ENCODE measurements at places on chromosomes 1 and 21.

- DNase-seq: no peak
These were observed 8.4 kb downstream of the CLEC20A start for GRCh38 chr1:178488393-178488792.

DNA sequence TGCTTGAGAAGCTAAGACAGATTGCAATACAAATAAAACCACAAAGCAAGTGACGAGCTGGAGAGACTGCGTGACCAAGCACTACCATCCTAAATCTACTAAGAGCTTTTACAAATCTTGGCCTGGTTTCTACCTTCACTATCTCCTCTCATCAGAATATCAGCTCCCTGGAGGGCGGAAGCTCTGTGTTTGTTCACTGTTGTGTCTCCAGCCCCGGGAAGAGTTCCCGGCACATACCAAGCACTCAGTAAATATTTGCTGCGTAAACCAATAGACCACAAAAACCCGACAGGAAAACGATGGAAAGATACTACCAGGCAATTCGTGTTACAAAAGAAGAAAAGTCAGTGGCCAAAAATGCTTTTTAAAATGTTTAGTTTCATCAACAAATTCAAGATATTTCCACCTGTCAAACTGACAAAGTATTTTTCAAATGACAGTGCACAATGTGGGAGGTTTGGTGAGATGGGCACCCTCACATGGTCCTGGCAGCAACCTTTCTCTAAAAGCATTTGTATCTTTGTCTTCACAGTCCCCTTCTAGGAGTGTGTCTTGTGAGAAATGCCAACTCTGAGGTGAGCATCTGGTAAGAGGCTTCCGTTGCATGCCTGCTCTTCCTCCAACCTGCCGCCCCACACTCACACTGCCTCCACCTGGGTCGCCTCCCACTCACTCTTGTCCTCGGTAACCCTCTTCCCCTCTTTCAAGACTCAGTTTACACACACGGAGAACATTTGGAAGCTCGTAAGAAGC is 34.7 kb downstream of the SLC1A7 start:
- DNase-seq: no peak

GRCh38 chr1:109047339-109047738 is 5.4 kb upstream of the WDR47 start:
- DNase-seq: no peak

GRCh38 chr21:21241391-21241790 is 243.2 kb downstream of the NCAM2 start:
- no peak for DNase-seq

DNA sequence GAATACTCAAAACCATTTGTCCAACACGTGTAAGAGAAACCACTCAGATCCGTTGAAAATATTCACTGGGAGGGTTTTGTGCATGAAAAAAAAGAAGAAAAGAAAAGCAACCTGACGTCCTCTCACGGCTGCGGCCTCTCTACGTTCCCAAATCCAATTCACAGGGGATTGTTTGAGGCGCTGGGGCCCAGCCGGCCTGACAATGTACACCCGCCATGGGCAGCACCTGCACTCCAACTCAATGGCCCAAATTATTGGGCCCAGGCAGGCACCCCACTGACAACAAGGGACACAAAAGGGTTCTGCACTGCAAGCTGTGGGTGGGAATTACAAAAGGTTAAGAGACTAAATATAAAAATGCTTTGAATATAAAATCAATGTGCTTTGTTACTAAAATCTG is 41.5 kb downstream of the MORN1 start:
- DNase-seq: no peak

GRCh38 chr1:25698252-25698651 is 81.7 kb downstream of the MAN1C1 start:
- DNase-seq: no peak

- no peak for DNase-seq
These were observed 46.6 kb upstream of the MAB21L3 start for GRCh38 chr1:116064616-116065015.

- no peak for DNase-seq
These were observed 60.0 kb downstream of the SLC19A1 start for GRCh38 chr21:45481977-45482898.

- no peak for DNase-seq
These were observed 57.5 kb upstream of the CPLANE2 start for GRCh38 chr1:16294219-16295212.

DNA sequence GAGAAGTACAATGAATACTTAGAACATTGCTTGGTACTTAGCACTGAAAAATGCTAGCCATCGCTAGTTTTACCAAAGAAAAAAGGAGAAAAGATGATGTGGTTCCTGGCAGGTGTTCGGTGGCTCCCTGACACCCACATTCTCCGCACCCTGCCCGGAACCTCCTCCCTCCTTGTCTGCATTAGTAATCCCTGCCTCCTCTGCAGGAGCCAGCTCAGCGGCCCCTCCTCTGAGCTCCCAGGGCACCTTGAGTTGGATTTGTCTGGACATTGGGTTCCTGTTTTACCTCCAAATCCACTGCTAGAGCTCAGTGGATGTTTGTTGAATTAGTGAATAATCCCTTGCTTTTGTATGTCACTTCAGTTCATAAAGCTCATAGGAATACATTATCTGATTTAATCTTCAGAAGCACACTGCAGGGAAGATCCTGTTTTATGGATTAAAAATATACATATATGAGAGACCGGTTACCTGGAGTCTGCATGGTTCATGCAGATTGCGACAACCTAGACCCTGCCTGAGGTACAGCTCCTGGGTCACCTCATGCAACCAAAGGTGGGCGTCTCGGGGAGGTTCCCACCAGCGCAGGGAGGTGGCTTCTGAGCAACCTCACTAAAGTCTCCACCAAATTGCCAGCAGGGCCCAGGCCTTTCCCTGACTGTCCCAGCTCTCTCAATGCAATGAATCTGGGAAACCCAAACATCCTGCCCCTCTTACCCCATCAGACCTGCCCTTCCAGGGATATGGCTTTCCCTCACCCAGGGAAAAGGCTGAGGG is 24.2 kb downstream of the PCAT6 start:
- no peak for DNase-seq

GRCh38 chr21:31698461-31698860 is 33.5 kb downstream of the SCAF4 start:
- DNase-seq: no peak

- no peak for DNase-seq
These were observed 6.3 kb upstream of the PLD5 start for GRCh38 chr1:242530761-242531160.

DNA sequence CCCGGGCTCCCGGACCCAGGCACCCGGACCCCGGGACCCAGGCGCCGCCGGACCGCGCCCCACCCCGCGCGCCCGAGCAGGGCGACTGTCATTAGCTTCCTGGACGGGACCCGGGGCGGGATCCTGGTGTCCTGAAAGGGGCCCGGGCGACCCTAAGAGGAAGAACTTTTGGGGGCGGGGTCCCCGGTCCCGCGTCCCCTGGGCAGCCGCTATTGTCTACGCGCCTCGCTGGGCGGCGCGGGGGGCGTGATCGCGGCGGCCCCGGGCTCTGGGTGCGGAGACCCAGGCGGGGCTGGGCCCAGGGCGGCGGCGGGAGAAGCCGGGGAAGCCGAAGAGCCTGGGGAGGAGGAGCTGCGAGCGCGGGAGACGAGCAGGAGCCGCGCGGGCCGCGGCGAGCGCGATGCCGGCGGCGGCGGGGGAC is 465 bp downstream of the HUNK start:
- DNase-seq: peak; percentile 74

DNA sequence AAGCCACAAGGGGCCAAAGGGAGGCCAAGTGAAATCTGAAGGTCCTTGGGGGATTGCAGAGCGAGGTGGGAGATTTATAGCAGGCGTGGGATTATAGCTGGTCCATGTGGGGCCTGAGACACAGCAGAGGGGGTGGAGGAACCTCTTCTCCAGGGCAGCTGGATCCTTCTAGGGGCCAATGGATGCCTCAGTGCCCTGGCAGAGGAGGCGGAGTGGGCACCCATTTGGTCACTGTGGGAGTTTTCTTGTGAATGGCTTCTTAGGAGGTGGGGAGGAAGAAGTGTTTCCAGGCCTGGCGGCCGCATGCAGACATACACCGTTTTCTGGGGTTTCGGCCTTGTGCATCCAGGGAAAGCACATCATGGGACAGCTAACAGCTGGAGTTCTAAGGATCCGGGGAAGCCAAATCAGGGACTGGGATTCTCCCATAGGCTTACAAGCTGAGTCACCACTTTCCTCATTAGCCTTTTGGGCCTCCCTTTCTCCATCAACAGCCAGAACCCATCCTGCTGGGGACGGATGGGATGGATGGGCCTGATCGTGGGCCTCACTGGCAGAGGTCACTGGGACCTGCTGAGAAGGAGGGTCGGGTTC is 76.5 kb downstream of the RHOU start:
- no peak for DNase-seq

GRCh38 chr1:206933333-206933945 is 11.7 kb upstream of the FCMR start:
- DNase-seq: peak; percentile 56

DNA sequence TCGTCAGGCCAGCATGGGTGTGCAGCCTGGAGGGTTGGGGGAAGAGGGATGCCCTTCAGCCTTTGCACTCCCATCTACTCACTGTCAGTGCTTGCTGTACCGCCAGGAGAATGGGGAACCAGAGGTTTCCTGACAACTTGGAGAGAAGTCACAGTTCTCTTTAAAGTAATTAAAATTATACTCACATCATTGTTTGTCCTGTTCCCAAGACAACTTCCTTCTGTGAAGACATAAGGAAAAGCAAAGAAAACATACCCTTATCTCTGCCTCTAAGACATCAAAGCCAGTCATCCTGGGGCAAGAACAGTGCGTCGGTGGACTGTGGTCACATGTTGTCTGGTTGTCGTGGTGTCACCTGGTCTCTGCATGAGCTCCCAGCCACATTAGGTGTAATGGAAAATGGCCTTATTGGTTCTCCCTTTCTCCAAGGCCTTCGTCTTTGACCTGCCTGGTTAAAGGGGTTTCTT is 17.6 kb downstream of the TRAF5 start:
- no peak for DNase-seq

DNA sequence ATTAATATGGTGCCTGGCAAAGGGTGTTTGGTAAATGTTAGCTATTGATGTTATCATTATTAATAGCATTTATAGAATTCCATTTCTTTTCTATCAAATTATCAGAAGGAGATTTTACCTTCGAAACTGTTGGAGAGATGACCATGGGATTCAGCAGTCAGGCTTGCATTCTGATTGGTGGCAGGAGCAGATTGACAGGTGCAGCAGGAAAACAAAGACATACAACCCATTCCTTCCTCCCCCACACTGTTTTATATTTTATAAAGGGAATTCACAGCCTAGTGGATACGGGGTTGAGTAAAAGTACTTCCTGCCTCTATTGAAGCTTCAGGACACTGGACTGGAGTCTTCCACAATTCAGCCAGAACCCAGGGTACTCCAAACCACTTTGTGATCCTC is 55.1 kb upstream of the SYT14 start:
- DNase-seq: no peak

GRCh38 chr1:105785021-105785420 is 1271.5 kb upstream of the PRMT6 start:
- DNase-seq: no peak

DNA sequence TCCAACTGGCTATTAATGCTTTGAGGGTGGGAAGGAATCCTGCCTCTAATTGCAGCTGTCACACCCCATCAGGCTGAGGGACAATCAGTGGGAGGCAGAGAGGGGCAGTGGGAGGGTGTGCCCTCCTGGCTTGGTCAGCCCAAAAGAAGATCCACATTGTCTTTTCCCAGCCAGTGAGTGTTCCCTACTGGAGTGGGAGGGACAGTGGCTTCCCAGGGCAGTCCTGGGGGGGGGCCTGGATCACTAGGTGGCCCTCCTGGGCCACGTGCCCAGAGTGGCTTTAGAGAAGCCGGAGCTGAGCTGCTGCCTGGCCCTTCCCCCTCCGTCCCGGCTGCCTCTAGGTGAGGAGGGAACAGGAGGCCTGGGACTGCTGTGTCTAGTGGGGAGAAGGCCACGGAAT is 14.0 kb downstream of the INKA2 start:
- DNase-seq: no peak

DNA sequence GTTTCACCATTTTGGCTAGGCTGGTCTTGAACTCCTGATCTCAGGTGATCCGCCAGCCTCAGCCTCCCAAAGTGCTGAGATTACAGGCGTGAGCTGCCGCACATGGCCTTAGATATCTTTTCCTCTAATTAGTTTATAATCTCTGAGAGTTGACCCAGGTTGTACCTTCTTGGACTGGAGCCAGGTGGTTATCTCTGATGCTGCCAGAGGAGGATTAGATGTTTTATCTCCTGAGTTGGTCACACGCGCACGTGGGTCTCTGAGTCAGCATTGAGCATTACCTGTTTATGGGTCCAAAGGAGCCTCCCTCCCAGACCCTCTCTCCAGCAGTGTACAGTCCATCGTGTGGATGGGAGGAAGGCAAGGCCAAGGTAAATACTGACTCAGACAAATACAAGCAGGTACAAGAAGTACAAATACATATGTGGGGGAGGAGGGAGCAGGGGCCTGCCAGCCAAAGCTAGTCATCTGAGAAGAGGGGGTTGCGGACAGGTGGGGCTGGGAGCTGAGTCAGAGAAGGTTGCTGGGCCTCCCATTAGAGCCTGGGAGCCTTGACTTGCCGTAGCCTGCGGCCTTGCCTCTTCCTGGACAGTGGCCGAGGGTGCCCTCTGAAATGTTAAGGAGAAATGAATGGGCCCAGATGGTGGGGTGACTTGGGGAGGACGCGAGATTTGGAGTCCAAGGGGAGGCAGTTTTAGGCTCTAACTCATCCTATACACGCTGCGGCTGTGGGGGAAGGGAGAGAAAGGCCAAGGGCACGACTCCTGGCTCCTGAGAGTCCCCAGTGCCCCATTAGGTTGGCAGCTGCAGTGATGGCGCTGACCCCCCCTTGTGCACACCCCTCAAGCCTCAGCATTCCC is 13.1 kb downstream of the IL6R start:
- DNase-seq: no peak

DNA sequence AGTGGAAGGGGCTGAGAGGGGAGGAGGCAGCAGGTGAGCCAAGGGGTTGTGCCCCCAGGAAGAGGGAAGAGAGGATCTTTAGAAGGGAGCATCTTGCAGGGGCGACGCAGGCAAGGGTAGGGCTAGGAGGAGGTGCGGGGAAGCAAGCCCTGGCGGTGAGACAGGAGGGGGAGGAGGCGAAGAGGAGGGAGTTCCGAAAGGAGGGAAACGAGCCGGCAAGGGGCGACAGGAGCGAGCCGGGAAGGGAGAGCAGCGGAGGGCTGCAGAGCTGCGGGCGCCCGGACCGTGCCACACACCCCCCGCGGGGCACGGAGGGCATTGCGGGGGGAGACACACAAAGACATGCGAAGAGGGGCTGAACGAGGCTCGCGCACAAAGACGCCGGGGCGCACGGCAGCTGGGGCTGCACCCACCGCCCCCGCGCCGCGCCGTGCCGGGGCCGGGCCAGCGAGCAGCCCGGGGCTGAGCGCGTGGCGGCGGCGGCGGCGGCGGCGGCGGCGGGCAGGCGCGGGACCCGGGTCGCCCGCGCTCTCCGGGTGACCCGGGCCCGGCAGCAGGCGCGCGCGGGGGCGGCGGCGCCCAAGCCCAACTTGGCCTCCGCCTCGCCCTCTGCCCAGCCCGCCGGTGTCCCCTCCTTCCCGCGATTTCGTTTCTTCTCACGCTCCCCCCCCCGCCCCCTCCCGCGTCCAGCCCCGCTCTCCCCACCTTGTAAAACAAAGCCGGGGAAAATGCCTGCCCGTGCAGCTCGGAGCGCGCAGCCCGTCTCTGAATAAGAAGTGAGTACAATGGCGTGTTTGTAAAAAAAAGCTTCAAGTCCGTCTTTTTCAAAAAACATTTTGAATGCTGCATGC is at the start of gene KCNK2:
KCNK2 (plus strand) TSS at position 206 of the 851 bp plus-strand sequence. CDS start 649 bp downstream, outside the sequence.
- peak; percentile 72 for DNase-seq

All from GM03348 (cell line).